Right renal pelvis (tissue), 4 donors: ENCODE measurements at places on chromosomes 2 and 18. TPM values are rescaled to one million over a fixed set of nuclear protein-coding genes. Genes with fewer than 3 reads are reported as not detected.

DNA sequence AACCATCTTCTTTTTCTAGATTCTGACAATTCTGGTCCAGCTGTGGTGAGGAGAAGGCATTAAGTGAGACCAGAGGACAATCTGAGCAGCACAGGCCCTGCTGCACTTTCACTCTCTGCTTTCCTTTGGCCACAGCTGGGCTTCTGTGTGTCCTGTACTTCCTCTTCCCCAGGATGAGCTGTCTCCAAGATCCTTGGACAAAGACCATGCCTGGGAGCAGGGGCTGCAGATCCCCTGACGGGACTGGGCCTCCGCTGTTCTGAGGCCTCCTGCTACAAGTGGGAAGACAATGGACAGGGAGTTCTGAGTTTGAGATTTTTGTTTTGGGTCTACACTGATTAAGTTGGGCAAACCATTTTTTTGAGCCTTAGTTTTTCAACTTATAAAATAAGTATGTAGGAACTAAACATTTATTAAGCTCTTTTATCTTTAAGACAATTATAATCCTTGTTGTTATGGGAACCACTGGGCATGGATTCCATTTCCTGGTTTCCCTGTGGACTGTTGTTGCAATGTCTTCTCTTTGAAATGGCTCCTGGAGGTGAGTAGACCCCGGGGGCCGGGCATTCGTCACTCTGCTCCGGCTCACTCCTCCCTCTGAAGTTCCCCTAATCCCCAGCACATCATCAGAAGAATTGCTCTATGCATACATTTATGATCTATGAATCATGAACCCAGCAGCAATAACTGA is 266.6 kb downstream of the ACTR3 start:
- DNase-seq = no peak

- DNase-seq = no peak
Observed at GRCh38 chr2:73089270-73090030, 17.9 kb upstream of the SFXN5 start.

GRCh38 chr2:42492691-42493467 is 903 bp downstream of the KCNG3 start:
- DNase-seq = no peak

Gene MAB21L4
- polyA plus RNA-seq = 1.6 TPM

DNA sequence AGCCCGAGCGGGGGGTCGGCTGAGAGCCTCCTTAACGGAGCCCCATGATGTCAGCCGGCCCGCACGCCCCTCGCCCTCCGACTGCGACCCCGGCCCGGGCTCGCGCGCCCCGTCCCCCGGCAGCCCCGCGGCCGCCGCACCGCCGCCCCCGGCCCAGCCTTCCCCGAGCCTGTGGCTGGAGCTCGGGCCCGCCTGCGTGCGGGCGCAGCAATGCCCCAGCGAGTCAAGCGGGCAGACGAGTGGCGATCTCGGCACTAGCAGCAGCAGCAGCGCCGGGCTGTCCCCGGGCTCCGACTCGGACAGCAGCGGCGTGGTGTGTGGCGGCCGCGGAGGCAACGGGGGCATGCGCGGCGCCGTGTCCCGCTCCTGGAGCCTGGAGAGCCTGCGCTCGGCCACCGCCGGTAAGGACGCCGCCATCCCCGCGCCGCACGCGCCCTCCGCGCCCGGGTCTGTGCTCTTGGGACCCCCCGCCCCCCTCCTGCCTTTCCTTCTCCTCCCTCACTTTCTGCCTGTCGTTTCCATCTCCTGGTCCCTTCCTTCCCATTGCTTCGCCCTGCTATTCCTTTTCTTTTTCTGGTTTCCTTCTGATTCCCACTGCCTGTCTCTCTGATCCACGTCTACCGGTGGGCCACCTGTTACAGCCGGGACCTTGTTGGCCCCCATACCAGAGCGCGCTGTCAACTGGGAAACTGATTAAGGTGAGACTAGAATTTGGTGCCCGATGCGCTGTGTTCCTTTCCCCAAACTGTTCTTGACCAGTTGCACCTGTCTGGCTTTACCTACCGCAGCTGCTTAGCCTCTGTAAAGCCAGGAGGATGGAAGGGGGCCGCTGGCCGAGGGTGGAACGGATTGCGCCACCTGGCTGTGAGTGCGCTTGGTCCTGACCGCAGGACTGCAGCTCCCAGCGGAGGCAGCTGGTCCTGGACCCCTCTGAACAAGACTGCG is 127.4 kb downstream of the ARHGEF4 start:
- DNase-seq = peak; percentile 15

Gene SDC1
- 27.5 TPM for polyA plus RNA-seq

DNA sequence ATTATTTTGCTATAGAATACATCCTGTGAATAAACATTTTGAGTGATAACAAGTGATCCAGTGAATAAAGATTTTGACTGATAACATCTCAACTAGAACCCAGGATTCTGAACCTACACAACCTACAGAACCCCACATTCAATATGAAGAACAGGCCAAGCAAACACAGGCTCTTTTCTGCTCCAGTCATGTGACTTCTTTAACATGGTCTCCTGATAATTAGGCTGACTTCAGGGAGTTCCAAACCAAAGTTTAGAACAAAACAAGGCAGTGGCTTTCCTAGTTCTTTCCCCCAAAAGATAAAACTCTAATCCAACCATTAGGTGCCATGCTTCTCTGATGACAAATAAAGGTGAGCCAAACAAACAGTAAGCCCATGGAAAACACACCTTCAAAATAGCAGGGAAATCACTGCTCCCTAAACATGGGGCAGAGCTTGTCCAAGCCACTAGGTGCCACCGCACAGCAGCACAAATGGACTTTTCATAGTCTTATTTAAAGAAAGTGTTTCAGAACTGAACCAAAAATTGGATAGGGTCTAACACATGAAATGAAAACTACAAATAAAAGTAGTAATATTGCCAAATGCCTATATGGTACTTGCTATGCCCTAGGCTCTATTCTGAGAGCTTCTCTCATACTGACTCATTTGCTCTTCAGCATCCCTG is 95.3 kb downstream of the EVA1A start:
- DNase-seq = no peak

DNA sequence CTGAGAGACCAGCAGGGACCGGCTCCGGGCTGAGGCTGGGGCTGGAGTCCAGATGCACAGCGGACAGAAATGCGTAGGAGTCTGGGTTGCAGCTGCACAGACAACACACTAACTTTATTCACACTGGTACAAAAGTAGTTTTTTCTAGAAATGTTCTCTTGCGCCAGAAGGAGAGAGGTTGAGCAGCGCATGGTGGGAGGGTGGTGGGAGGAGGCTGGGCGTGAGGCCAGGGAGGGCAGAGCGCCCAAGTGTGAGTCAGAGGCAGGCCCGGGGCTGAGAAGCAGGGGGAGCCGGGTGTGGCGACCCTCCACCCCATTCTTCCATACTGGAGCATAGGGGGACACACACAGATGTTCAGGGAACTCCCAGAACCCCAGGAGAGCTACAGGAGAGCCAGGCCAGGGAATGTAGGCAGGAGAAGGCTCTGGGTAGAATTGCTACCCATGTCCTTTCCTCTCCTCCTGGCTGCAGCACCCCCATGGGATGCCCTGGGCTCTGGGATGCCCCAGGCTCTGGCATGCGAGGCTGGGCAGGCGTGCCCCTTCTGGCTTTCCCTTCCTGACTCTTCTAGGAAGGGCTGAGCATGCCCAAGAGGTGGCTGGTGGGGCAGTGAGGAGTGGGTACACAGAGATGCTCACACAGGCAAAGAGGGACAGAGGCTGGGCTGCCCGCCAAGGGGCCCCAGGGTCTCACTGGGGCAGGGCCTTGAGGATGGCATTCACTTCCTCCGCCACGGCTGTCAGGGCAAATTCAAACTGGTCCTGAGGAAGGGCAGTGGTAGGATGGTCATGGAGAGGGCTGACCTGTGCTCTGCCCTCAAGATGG is 10.6 kb downstream of the DNAJB2 start:
- DNase-seq = no peak

- no peak for DNase-seq
Observed at GRCh38 chr2:181515719-181516118, 58.5 kb downstream of the ITGA4 start.

- no peak for DNase-seq
Observed at GRCh38 chr2:37786191-37786698, 114.8 kb upstream of the CDC42EP3 start.

GRCh38 chr18:21513741-21514140 is 86.8 kb downstream of the ESCO1 start:
- no peak for DNase-seq

Gene CCBE1
- polyA plus RNA-seq = 41.4 TPM

Gene EPB41L3
- polyA plus RNA-seq = 63.6 TPM

DNA sequence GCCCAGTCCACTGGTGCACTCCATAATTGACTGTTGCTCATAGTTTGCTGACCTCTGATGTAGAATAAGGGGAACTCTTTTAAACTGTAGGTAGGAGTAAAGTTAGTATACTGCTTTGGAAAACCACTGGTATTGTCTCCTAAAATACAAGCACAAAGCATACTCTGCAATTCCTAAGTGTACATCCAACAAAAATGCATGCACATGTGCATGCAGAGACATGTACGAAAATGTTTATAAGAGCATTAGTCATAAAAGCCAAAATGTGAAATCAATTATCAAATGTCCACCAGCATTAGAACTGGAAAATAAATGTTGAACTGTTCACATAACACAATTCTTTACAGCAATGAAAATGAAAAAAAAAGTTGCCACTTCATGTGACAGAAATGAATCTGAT is 39.8 kb upstream of the DDX18 start:
- DNase-seq = no peak

Gene ATOH8
- polyA plus RNA-seq = 17.1 TPM

GRCh38 chr2:71521436-71521950 is 68.1 kb downstream of the DYSF start:
- DNase-seq = no peak

Gene ABCG5
- polyA plus RNA-seq = 0.42 TPM

GRCh38 chr18:58606236-58606635 is 22.7 kb downstream of the ALPK2 start:
- DNase-seq = no peak

GRCh38 chr2:108492364-108492763 is 41.9 kb upstream of the LIMS1 start:
- no peak for DNase-seq

- no peak for DNase-seq
Observed at GRCh38 chr2:205047273-205047839, 502.1 kb downstream of the PARD3B start.

- no peak for DNase-seq
Observed at GRCh38 chr2:170717991-170718589, 3.0 kb downstream of the SP5 start.

DNA sequence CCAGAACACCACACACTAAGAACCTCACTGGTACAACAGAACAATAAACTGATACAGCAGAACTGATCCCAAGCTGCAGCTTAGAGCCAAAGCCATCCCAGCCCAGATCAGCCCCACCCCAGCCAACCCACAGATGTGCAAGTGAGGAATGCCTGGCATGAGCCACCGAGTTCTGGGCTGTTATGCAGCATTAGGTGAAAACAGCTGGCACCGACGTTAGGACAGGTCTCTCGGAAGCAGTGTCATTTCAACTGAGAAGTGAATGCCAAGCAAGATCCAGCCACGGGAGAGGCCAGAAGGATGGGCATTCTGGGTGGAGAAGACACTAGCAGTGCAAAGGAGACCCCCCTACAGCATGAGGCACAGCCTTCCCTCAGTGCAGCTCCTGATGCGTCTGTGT is 38.9 kb downstream of the ADCY3 start:
- DNase-seq = no peak

DNA sequence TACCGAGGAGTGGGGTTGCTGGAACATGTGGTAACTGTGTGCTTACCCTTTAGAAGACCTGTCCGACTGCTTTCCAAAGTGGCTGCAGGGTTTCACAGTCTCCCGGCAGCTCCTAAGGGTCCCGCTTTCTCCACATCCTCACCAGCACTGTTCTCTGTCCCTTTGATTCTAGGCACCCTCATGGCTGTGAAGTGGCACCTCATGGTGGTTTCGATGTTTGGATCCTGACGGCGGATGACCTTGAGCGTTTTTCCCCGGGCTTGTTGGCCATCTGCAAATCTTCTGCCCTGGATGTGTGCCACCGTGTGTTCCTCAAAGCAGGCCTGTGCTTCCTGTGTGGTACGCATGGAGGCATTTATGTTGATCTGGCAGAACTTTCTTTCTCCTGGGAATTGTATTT is 292.5 kb upstream of the HDAC4 start:
- no peak for DNase-seq

DNA sequence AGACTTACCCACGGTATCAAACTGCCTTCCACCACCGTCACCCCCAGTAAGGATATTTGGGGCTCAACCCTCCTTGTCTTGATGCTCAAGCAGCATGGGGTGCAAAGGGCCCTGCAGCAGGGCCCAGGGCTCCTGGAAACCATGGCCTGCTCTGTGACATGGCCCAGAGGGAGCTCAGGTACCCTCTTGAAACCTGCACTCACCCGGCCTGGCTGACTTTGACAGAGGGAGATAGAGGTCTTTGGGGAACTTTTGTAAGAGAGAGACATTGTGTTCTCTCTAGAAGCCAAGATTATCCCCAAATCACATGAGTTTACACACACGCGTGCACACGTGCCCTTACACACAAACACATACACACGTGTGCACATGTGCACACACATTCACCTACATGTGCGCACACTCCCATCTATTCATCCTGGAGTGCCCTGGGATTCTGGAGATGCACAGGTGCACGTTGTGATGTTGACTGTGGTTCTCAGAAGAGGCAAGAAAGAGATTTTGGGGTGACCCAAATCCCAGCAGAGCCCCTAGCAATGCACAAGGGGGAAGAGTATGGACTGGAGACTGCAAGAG is 19.6 kb upstream of the KCNK3 start:
- no peak for DNase-seq

Gene REEP1
- polyA plus RNA-seq = 4.1 TPM

DNA sequence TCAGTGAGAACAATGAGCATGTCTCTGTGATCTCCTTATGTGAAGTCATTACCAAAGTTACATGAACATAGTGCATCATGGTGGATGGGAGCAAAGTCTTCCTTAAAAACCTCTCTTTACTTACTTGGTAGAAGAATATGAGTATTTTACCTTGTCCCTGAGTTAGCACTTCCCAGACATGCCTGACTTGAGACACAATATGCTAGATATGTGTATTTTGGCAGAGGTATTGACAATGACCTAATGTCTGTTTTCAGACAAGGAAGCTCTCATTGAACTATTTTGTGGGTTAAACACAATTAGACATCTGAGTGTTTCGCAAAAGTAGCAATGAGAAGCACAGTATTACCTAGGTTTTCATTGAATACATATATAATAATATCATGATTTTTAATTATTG is 99.1 kb upstream of the MC4R start:
- no peak for DNase-seq

DNA sequence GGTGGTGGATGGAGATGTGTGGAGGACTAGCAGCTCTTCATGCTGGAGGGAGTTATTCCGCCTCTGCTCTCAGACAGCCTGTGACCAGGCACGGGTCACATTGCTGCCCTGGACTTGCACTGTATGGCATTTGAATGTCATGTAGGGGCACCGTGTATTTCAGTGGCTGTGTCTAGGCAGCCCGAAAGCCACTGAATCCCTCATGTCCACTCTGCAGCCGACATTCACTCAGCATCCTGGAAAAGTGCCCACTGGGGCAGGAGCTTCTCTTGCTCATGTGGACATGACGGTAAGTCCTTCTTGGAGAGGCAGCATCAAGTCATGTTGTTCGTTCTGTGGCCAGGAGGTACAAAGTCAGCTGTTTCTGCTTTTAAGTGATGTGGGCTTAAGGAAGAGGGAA is 127.9 kb downstream of the SH3RF3 start:
- no peak for DNase-seq

Gene MBP
- polyA plus RNA-seq = 19.6 TPM

GRCh38 chr2:18980104-18980785 is 378.2 kb downstream of the OSR1 start:
- DNase-seq = no peak

Gene SGPP2
- 21.7 TPM for polyA plus RNA-seq
